WTC11 (cell line): ENCODE measurements at places on chromosomes 12 and 14. TPM values are rescaled to one million over a fixed set of nuclear protein-coding genes. Genes with fewer than 3 reads are reported as not detected.

The PSME1 gene
- 76.8 to 99.1 TPM (median 98.8 TPM) in 3 replicates for total RNA-seq

The CPNE6 gene
- total RNA-seq, result not detected in 3 replicates

The CISTR gene
- 0.81 TPM in 1 of 3 replicates, not detected in the others for total RNA-seq

The PRPH gene
- 0.73 to 2.4 TPM (median 1.7 TPM) in 3 replicates for total RNA-seq

The PRKD1 gene
- total RNA-seq, result 5.8 to 7.6 TPM (median 6.1 TPM) in 3 replicates

The BDKRB1 gene
- 0.11 to 0.27 TPM in 2 of 3 replicates, not detected in the other for total RNA-seq

The LMO3 gene
- 22.2 to 29.8 TPM (median 23.3 TPM) in 3 replicates for total RNA-seq

The RNF212B gene
- total RNA-seq, result 0.27 to 0.55 TPM (median 0.46 TPM) in 3 replicates

The NELL2 gene
- 37.4 to 49.9 TPM (median 45.8 TPM) in 3 replicates for total RNA-seq

The CPM gene
- total RNA-seq, result 0.55 to 0.96 TPM (median 0.66 TPM) in 3 replicates

The IGFBP6 gene
- 6.4 to 11.2 TPM (median 7.4 TPM) in 3 replicates for total RNA-seq

The SUSD6 gene
- 6.6 to 10.1 TPM (median 8.1 TPM) in 3 replicates for total RNA-seq

The CACNA1C gene
- 1.7 to 2.2 TPM (median 2.1 TPM) in 3 replicates for total RNA-seq

The DCN gene
- total RNA-seq, result 2.0 to 7.4 TPM (median 3.4 TPM) in 3 replicates

The KRT6C gene
- total RNA-seq, result not detected in 3 replicates

The DPF3 gene
- total RNA-seq, result 0.31 to 0.53 TPM (median 0.32 TPM) in 3 replicates

The KLRK1 gene
- total RNA-seq, result 0.15 to 0.23 TPM in 2 of 3 replicates, not detected in the other

The PLBD2 gene
- total RNA-seq, result 34.8 to 39.4 TPM (median 35.6 TPM) in 3 replicates

The ST8SIA1 gene
- 2.3 to 2.8 TPM (median 2.3 TPM) in 3 replicates for total RNA-seq
